ENCODE measurements at places on chromosomes 7 and 10.

- no peak for DNase-seq
These were observed 498.6 kb downstream of the SH2D4B start for GRCh38 chr10:81036257-81036656.

DNA sequence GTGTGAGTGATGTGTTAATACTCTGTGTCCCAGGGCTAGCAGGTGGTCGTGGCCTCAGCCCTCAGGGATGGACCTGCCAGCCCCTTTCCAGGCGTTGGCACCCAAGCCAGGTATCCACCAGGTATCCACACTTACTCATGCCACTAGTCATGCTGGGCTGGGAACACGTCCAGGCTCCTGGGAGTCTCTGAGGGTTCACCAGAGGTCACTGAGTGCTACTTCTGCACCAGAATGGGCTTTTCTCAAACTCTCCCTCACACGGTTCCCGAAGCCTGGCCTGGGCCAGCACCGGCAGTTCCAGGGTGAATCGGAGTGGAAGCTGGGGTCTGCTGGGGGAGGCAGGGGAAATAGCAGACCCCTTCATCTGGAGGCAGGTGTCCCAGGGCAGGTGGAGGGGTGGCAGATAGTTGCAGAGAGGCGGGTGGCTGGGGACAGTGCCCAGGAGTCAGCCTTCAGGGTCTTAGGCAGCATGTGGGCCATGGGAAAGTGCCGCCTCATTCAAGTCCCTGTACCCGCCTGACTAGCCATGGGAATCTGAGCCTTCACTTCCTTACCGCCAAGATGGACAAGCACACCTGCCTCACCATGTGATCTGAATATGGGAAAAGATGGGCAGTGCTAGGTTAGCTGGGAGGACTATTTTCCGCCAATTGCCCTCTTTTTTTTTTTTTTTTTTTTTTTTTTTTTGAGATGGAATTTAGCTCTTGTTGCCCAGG is 95.5 kb upstream of the GTF2I start:
- no peak for DNase-seq

DNA sequence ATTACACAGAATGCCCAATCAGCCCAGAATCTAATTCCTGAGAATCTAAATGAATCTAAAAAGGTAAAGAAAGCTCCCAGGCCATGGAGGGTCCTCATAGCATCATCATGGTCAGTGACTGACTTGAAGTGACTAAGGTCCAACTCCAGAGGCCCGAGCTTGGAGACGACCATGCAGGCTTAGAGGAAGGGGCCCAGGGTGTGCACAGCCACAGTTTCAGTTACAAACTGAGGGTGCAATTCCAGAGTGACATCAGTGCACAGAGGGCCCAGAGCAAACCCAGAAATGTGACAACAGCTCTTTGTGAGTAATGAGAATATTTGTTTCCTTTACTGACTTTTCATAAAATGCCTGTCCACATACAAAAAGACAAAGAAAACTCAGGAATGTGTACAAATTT is 170.0 kb downstream of the TNS3 start:
- DNase-seq: no peak

- DNase-seq: no peak
These were observed 259.3 kb upstream of the TMEM72 start for GRCh38 chr10:44651834-44652233.

DNA sequence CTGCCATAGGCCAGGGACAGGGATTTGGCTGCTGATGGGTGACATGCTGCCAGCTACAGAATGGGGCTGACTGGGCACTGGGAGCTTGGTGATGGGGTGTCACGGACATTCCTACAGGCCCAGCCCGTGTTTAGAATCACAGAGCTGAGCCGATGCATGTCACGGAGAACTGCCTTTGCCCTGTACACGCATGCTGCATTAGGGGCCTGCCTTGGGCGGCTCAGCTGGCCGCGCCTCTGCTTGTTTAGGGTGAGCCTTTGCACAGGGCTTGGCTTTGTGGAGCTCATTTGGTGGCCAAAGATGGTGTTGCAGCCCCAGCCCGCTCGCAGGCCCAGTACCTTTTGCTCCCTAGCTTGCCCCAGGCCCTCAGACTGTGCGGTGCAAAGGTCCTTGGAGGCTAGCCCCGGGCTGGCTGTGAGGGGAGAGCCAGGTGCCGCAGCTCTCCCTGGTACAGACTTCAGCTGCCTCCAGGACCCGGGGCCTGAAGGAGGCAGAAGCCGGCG is 108.4 kb upstream of the BTBD16 start:
- DNase-seq: no peak

DNA sequence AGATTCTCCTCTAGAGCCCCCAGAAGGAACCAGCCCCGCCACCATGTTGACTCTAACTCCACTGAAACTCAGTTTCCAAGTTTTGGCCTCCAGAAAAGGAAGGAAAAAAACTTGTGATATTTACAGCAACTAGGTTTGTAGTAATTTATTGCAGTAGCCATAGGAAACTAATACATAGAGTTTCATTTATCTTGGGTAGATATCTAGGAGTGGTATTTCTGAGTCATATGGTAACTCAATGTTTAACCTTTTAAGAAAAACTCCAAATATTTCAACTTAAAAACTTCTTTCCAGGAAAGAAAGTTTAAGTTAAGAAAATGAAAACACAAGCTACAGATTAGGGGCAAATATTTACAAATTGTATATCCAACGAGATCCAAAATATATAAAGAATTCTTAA is 576.7 kb downstream of the KCNMA1 start:
- DNase-seq: no peak

- DNase-seq: no peak
These were observed 55.9 kb downstream of the CREB3L2 start for GRCh38 chr7:137946011-137946410.

DNA sequence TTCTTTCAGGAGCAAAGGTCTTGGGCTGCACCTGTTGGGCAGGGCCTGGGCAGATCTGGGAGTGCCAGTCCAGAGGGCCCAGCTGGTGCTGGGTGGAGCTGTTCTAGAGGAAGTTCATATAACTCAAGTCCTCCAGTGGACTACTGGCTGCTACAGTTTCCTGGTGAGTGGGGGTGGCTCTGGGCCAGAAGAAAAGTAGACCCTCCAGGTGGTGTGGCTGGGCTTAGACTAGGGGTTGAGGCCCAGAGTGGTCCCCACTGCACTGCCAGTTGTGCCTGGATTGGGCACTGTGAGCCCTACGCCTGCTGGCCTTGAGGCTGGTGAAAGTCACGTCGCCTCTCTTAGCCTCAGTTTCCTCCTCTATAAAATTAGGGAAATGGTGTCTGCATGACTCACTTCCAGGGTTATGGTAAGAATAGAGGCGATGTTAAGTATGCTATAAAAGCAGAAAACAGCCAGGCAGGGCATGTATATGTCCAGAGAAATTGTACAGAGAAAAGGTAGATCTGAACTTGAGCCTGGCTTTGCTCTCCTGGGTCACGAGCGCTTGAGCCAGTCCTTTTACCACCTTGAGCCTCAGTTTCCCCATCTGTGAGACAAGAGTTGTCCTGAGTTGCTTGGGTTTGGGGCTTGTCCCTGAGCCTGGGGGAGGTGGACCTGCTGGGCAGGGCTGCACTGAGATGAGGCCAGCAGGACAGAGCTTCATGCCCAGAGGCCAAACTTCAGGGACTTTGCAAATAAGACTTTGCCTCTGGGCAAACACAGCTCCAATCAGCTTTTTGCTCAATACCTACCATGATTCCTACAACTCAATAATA is 3.8 kb upstream of the CLDN3 start:
- no peak for DNase-seq

DNA sequence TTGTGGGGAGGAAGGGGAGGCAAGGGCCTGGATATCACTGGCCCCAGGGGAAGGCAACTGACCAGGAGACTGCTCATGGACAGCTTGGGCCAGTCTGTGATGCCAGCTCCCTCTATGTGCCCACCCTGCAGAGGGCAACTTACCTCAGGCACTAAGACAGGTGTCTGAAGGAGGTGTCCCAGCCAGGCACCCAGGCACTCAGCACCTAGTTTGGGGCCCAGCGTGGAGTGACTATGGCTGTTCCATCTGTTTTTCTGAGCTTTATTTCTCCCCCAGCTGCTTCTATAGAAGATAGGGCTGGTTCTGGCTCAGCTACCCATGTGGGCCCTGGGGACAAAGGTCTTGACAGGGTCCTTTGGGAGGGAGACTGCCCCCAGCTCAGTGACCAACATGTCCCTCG is 150.6 kb upstream of the PCBD1 start:
- no peak for DNase-seq

- no peak for DNase-seq
These were observed 44.8 kb upstream of the HSPA12A start for GRCh38 chr10:116787053-116787659.

- no peak for DNase-seq
These were observed 58.9 kb downstream of the TMEM270 start for GRCh38 chr7:73919694-73920375.

- DNase-seq: no peak
These were observed 1.3 kb upstream of the SH2D4B start for GRCh38 chr10:80536361-80536835.

GRCh38 chr7:52854681-52855080 is 180.8 kb upstream of the POM121L12 start:
- DNase-seq: no peak

- DNase-seq: no peak
These were observed 53.0 kb downstream of the FAM241B start for GRCh38 chr10:69682955-69683474.

- peak; percentile 10 for DNase-seq
These were observed 8.3 kb upstream of the SMKR1 start for GRCh38 chr7:129494041-129494440.

GRCh38 chr7:80135309-80136104 is 876 bp downstream of the GNAI1 start:
- DNase-seq: no peak

GRCh38 chr7:51067757-51068156 is 248.9 kb downstream of the COBL start:
- peak; percentile 43 for DNase-seq

DNA sequence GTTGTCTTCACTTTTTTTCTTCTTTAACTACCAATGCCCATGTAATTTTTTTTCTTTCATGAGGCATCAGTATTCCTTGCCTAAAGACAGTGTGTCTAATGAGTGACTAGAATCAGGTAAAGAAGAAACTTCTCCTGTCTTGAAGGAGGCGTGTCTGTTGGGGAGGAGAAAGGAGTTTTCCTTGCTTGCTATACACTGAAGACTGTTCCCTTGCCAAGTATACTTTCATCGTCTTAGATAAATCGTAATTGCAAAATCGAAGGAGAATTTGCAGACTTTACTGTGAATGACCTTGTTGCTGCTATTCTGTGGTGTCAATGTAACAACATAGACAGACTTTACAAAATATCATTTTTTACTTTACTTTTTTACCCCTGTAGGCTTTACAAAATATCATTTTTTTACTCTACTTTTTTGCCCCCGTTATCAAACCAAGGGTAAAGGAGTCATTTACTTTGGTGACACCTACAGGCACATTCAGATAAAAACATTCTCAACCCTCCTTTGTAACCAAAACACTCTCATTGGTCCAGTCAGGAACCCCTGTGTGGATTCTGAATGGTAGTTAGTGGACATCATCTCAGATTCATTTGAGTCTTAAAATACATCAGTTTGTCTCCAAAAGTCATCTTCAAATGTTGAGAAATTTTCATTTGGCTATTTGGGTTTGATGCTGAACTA is 232.4 kb downstream of the AHR start:
- no peak for DNase-seq

- no peak for DNase-seq
These were observed 495.8 kb downstream of the MDFIC start for GRCh38 chr7:115417662-115418061.

- no peak for DNase-seq
These were observed 7.8 kb downstream of the CPA5 start for GRCh38 chr7:130352194-130353074.

DNA sequence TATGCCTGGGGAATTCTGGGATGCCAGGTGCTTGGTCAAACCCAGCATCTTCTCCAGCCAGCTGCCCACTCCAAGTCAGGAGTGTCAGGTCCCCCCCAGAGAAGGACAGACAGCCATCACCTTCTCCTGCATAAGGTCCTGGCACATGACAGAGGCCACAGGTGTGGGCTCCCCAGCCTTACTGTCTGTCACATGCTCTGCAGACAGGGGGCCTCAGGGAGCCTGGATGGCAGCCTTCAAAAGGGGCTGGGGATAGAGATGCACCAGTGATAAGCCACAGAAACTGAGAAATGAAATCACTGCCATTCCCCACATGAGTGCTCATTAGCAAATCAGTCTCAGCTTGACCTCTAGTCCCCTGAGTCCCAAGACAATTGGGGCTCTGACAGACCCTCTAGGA is 72.9 kb downstream of the PLXNA4 start:
- no peak for DNase-seq

- no peak for DNase-seq
These were observed 232.0 kb downstream of the SDK1 start for GRCh38 chr7:3533040-3533439.

DNA sequence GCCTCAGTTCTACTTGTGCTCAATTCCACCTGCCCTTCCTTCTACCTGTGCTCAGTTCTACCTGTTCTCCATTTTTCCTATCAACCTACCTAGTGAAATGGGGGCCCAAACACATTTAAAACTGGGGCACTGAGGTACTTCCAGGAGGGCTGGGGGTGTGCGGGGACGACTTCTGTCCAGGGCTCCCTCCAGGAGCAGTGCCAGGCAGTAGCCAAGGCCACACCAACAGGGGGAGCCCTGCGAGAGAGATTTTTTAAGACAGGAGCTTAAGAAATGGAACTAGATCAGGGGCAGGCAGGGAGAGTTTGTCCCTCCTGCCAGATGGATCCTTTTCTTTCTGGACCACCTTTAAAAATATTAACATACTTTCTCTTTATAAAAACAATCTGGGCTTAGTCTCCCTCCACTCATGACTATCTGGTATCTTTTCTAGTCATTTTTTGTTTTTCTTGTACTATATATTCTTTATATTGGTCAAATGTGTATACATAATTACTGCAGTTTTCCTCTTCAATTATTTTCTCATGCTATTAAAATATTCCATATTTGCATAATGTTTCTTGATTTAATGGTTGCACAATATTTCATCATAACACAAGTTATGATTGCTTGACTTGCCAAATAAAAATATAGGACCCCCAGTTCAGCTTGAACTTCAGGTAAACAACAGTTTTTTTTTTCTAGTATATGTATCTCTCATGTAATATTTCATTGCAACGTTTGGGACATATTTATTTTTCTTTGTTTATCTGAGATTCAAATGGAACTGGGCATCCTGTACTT is 47.3 kb upstream of the INSYN2A start:
- peak; percentile 11 for DNase-seq

DNA sequence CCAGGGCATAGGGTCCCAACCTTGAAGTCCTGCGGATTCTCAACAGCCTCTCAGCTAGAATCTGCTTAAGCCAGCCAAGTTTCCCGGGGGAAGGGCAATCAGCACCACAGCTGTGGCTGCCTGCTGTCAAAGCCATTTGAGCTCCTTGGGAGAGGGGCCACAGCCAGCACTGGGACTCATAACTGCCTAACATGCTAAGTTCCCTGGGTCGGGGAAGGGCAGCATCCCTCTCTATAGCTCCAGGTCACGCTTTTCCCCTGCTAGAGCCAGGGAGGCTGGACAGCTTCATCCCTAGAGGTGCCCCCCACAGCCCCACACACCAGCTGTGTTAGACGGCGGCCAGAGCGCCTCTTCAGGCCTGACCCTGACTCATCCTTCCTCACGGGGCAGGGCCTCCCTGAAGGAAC is 49.6 kb upstream of the PDE1C start:
- no peak for DNase-seq

DNA sequence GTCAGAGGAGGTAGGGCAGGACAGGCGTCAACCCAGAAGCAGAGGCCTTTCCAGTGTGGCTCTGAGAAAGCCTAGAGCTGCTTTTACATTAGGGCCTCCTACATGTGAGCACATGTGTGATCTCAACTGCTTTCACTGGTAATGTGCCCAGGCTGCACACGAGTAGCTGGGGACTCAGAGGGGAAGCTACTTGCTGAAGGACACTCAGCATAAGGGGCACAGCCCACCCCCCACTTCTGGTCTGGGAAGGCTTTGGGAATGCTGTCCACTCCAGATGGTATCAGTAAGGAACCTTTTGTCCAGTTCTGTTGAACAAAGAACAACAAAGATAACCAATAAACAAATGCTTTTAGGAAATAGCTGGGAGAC is 18.9 kb downstream of the PRF1 start:
- DNase-seq: no peak

Measured in stimulated activated CD4-positive, alpha-beta T cell treated with anti-CD3 and anti-CD28 coated beads, Interleukin-4, amount 100 ng/mL, for 24 hours (primary cell).